ENCODE measurements at places on chromosomes 5 and 9.
A peak's percentile ranks its signal among the peaks of the same experiment; 100 is the strongest.

- DNase-seq, result peak; percentile 36
Measured at GRCh38 chr5:9207817-9208418, 338.0 kb downstream of the SEMA5A start.

DNA sequence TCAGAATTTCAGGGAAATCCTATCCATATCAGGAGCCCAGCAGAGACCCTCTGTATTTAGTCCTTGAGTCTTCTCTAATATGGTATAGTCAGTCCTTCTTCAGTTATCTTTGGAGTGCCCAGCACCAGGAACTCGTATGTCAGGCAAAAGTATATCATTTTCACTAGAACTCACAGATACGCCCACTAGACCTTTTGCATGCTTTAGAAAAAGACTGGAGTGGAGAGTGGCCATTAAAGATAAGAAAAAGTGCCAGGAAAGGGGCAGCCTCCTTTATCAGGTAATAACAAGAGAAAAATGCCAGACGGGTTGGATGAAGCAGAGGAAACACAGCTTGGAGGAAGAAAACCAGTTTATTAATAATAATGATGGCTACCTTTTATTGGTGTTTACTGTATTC lies 63.5 kb downstream of the GPR21 start:
- no peak for DNase-seq

DNA sequence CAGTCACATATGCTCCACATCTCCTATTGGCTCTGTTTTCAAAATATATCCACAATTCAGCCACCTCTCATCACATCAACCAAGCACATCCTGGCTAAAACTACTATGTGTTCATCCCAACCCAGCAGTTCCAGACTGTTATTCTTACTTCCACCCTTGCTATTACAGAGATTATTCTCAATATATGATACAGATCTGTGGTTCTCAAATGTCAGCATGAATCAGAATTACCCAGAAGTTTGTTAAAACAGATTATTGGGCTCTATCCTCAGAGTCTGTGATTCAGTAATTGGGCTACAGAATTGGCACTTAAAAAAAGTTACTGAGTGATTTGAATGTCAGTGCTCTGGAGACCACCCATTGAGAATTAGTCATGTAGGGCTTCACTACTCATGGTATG lies 78.8 kb upstream of the IZUMO3 start:
- DNase-seq, result no peak

GRCh38 chr5:145056800-145057199 lies 778.3 kb downstream of the PRELID2 start:
- DNase-seq, result peak; percentile 75

- DNase-seq, result no peak
Measured at GRCh38 chr9:113919382-113919781, 43.3 kb downstream of the ZNF618 start.

GRCh38 chr5:91499943-91500531 lies 116.9 kb upstream of the ARRDC3 start:
- peak; percentile 52 for DNase-seq

GRCh38 chr5:158261674-158262367 lies 402.9 kb upstream of the CLINT1 start:
- no peak for DNase-seq

DNA sequence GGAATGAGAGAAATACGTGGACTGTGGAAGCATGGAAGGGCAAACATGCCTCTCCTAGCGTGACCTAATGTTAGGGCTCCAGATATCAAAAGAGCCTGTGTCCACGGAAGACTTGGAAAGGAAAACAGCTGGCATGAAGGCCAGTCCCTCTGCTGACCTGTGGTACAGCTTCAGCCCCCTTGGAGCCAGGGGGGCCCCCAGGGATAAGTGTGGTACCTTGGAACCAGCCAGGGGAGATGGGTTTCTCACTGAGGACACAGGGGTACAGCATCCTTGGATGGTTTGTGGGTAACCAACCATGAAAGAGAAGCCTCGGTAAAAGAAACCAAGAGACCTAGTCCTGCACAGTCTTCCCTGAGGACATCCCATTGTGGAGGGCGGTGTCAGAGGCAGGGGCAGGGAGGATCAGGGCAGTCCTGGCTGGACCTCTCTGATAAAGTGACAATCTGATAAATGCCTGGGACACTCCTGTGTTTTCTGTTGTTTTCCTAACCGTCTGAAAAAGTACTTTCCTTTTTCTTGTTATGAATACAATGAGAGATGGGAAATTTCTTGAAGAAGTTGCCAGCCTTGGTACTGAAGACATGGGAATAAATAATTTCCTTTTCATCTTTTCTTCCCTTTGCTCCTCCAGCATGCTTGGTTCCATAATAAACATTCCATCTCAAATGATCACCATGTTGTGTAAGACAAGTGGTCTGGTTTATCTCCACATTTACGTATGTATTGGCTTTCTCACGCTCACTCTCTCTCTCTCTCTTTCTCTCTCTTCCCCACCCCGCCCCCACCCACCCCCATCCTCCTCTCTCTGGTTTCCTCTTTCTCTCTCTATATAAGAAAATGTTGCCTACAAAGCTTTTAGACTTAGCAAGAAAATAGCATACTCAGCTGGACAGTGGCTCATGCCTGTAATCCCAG lies 102.1 kb downstream of the SUSD1 start:
- no peak for DNase-seq

DNA sequence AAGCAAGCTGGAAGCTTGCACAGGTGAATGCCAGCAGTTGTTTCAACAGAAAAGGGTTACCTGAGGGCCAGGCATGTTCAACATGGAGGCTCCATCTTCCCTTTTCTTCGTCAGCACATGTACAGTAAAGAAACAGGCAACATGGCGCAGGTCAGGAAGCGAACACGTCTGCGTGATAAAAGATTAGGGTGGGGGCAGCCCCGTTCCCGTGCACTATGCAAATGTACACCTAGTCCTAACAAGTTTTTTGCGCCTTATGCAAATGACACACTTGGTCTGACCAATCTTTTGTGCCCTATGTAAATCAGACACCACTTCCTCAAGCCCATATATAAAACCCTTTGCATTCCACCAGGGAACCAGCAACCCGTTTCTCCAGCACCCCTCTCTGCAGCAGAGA lies 452.1 kb upstream of the PTPRD start:
- no peak for DNase-seq

GRCh38 chr5:134410822-134411221 lies 859 bp downstream of the CDKN2AIPNL start:
- no peak for DNase-seq

- no peak for DNase-seq
Measured at GRCh38 chr9:128214571-128215490, 11.7 kb downstream of the DNM1 start.

- no peak for DNase-seq
Measured at GRCh38 chr5:172648013-172648381, 6.9 kb downstream of the NEURL1B start.

GRCh38 chr5:79974886-79975285 lies 16.2 kb downstream of the MTX3 start:
- no peak for DNase-seq

DNA sequence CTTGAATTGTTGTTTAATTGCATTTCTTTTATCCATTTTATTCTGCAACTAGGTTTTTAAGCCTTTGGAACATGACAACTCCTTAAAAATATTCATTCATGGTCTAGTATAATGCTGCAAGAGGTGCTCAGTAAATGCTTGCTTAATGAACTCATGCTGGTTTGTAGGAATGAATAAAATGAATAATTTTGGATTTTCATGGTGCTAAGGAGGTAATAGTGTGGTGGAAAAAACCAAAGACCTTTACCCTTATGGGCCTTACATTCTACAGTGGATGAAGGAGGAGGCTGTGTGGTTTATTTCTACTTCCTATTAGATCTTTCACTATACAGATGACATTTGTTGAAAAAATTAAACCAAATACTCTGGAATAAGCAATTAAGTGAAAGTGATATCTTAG lies 43.4 kb downstream of the LRRTM2 start:
- no peak for DNase-seq

- no peak for DNase-seq
Measured at GRCh38 chr5:89449392-89450148, 566.6 kb upstream of the MEF2C start.

DNA sequence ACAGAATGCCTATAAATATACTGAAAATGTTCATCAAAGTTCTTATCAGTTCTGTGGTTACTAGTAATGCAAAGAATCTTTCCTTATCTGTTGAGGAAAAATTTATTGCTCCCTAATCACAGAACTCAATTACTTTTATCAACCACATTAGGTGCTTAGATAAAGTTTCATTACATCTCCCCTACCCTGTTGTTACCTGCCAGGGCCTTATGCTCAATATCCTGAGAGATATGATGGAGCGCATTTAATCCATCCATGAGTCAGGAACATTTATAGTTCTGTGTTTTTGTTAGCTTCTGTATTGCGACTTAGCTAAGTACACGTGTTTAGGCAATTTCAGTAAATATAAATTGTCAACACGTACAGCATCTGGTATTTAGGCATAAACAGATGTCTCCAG lies 164.3 kb upstream of the ST8SIA4 start:
- DNase-seq, result no peak

GRCh38 chr5:147465747-147466146 lies 44.1 kb downstream of the DPYSL3 start:
- DNase-seq, result no peak

DNA sequence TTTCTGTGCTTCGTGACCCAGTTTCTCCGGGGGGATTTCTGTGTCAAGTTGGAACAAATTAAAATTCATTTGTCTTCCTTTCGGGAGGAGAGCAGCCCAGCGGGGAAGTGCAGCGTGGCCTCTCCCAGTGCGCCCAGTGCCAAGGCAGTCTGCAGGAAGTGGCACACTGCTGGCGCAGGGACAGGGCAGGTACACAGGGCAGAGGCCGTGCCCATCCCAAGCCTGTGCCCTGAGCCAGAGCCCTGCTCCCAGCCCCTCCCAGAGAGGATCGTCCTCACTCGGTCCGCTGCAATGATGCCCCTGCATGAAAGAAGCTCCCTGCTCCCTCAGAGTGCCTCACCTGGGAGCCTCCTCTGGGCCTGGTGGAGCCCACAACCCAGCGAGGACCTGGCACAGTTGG lies 82.4 kb upstream of the PPP1R26 start:
- DNase-seq, result no peak

GRCh38 chr9:87611776-87612175 lies 114.1 kb downstream of the DAPK1 start:
- no peak for DNase-seq

DNA sequence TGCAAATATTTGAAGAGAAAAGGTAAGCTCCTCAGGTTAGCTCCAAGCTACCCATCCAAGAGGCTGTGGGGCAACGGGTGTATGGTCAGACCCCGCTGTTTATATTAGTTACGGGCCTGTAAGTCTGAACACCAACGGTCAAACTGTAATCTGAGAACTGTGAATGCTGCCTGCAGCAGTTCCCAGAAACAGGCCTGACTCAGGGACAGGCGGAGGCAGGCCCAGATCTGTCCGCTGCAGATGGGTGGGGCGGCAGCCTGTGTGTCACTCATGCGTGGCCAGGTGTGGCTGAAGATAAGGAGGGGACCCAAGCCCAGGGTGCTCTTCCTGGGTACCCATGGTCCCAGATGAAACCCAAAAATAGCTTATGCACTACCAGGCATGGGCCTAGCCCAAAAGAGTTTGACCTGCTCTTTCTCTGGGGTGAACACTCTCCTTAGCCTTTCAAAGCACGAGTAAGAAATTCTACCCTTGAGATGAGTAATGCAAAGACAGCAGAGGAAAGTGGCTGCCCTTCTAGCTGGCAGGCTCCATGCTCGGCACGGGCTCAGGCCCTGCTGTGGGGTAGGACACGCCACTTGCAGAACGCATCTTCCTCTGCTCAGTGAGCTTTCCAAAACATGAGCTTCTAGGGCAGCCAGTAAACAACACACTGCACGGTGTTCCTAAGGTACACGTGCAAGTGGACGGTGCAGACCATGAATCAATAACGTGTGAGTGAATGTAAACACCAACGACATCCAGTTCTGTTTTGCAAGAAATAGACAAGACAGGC lies 9.1 kb downstream of the UBAC1 start:
- DNase-seq, result no peak

GRCh38 chr9:93122721-93123221 lies 11.3 kb downstream of the NINJ1 start:
- no peak for DNase-seq

DNA sequence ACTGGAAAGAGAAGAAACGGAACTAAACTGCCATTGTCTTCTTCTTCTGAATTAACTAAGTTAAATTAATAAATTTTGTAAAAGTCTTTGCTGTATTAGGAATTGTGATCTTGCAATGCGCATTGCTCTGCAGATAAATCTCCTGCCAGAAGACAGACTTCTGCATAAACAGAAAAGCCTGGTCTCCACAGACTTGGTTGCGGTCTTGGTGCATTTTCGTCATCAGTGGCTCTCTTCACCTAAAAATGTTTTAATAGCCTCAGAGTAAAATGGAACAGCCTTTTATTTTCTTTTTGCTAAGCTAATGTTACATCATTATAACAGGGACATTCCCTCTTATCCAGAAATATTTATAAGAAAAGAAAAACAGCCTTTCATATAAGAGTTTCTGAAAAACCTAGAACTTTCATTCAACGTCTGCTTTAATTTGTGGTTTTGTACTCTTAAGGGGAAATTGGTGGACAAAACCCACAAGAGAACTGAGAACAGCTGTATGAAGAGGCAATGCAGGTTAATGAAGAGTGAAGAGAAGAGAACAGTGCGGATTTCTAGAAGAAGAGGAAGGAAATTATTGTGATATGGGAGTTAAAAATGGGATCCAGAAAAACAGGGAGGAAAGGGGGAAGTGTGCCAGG lies 10.1 kb downstream of the IFNA5 start:
- no peak for DNase-seq

GRCh38 chr9:16809912-16810610 lies 60.4 kb downstream of the BNC2 start:
- DNase-seq, result no peak

GRCh38 chr5:55621229-55621628 lies 86.5 kb upstream of the PLPP1 start:
- DNase-seq, result no peak

DNA sequence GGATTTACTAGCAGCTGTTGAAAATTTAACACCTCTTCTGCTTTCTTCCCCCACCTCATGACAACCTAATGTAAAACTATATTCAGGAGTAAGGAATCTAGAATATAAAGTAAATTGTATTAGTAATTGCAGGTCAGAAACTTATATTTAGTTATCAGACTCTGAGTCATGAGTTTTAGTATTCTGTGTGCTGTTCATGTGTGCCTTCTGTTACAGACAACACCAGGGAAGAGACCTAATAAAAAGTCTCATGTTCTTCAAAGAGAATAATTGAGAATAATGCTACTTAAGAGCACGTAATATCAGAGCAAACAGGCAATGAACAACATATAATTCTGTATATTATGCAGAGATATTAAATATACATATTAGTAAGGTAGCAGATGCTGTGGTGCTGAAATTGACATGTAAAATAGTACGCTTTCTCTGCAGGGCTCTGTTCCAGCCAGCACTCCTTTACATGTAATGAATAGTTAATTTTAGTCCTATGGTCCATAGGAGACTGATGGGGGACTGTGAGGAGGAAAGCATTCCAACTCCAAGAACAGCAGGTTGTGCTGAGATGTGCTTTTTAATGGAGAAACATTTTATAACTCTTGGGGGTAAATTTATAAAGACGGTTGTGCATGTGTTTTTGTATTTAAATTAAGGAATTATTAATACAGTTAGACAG lies 106.4 kb downstream of the ZSWIM6 start:
- no peak for DNase-seq

- no peak for DNase-seq
Measured at GRCh38 chr9:1722404-1722803, 292.7 kb upstream of the SMARCA2 start.
